Thoracic aorta (tissue), 2 donors: ENCODE measurements at places on chromosomes 13 and 19.

- peaks cover 63% of the 10 kb centered on the region for H3K4me1 ChIP-seq
- H3K27me3 ChIP-seq: no peaks in the 10 kb centered on the region
- peak; percentile 69 for DNase-seq
- H3K27ac ChIP-seq: peak within 1 kb of the TSS; percentile 91
These were observed at the start of gene RNF126 for GRCh38 chr19:662962-663681. Gene RNF126 (minus strand): TSS chr19:663214. CDS start chr19:663121, 93 bp downstream.

DNA sequence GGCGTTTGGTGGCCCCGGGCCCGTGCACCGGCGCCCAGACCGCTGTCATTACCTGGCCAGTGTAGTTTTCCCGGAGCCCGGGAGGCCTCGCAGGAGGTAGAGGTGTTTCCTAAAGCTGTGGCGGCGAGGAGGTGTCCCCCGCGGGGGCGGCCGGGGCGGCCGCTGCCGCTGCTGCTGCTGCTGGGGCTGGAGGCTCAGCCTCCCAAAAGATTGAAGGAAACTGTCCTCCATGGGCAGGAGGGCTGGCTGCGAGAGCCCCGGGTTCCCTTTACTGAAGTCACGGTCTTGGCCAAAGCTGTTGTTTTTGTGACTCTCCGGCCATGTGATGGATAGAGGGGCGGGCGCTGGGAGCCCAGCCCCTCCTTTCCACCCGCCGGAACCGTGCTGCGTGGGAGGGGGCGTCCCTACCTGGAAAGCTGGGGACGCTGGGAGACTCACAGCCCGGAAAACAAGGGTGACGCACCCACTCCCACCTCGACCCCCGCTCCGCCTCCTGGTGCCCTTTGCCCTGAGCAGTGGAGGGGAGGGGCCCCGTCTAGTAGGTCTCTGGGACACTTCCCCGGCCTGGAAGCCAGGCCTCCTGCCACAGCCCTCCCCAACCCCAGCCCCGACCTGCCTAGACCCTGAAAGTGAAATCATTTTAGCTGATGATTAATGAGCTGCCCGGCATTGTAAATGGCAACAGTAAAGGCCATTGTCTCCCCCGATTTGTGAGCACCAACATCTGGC is at the start of gene N4BP2L1:
Gene N4BP2L1, minus strand, starts transcription at position 279 of the 729 bp plus-strand sequence. Its CDS starts 48 bp downstream, at position 231.
- H3K4me1 ChIP-seq: peaks cover 13% of the 10 kb centered on the region
- peak; percentile 45 for DNase-seq
- peak within 1 kb of the TSS; percentile 85 for H3K4me3 ChIP-seq
- no peaks in the 10 kb centered on the region for H3K36me3 ChIP-seq
- peak within 1 kb of the TSS; percentile 89 for H3K27ac ChIP-seq
- H3K27me3 ChIP-seq: no peaks in the 10 kb centered on the region

GRCh38 chr19:38869160-38869835 is 8.8 kb downstream of the RINL start:
- no peak overlapping the region for H3K27ac ChIP-seq
- DNase-seq: no peak
- H3K27me3 ChIP-seq: no peaks in the 10 kb centered on the region
- H3K4me3 ChIP-seq: peak overlapping the region; percentile 69
- no peaks in the 10 kb centered on the region for H3K36me3 ChIP-seq

DNA sequence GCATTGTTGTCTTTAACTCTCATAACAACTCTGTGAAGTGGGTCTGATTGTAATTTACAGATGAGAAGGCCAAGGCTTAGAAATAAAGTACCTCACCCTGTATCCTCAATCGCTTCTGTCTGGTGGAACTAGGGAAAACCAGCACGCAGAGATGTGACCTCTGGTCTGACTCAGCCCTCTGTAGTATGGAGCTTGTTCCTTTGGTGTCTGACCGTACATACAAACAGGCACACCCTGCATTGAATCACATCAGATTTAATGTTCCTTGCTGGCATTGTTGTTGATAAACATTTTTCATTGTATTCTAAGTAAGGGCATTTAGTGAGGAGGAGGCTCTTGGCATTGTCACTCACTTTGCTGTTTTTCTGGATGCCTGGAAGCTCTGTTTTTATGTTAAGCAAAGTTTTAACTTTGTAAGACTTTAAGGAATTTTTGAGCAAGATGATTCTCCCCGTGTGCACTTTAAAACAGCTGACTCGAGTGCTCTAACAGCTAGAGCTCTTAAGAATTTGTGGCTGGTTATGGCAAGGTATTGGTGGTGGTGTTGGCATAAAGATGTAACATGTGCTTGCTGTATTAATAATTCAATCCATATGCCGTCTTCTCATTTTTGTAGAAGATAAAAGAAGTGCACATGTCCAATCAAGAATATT is 89.0 kb upstream of the SPATA13 start:
- DNase-seq: no peak
- H3K36me3 ChIP-seq: no peaks in the 10 kb centered on the region
- H3K4me3 ChIP-seq: no peak overlapping the region

GRCh38 chr19:14346279-14346678 is 35.0 kb upstream of the ADGRE5 start:
- no peaks in the 10 kb centered on the region for H3K36me3 ChIP-seq
- no peak overlapping the region for H3K27ac ChIP-seq
- no peak overlapping the region for H3K4me3 ChIP-seq
- H3K27me3 ChIP-seq: no peaks in the 10 kb centered on the region
- no peaks in the 10 kb centered on the region for H3K4me1 ChIP-seq
- DNase-seq: no peak

- peak overlapping the region; percentile 99 for H3K27ac ChIP-seq
- H3K36me3 ChIP-seq: peaks cover 4% of the 10 kb centered on the region
- H3K4me1 ChIP-seq: peaks cover 96% of the 10 kb centered on the region
- H3K4me3 ChIP-seq: no peak overlapping the region
- no peak for DNase-seq
These were observed 15.8 kb downstream of the NFIX start for GRCh38 chr19:13010992-13011652.

DNA sequence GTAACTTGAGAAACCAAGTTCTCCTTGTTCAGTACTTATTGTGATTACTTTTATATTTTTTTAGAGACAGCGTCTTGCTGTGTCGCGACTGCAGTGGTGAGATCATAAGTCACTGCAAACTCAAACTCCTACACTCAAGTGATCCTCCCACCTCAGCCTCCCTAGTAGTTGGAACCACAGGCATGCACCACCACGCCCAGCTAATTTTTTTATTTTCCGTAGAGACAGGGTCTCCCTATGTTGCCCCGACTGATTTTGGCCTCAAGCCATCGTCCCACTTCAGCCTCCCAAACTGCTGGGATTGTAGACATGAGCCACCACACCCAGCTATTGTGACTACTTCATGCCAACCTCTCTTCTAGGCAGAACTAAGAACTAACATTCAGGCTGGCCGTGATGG is 8.3 kb downstream of the C19orf53 start:
- no peak overlapping the region for H3K4me3 ChIP-seq
- H3K27ac ChIP-seq: peak overlapping the region; percentile 71
- H3K4me1 ChIP-seq: peaks cover 44% of the 10 kb centered on the region
- DNase-seq: no peak
- H3K27me3 ChIP-seq: no peaks in the 10 kb centered on the region
